Right lobe of liver (tissue), 6 donors: ENCODE measurements at places on chromosomes 5 and 9. TPM values are rescaled to one million over a fixed set of nuclear protein-coding genes. Genes with fewer than 3 reads are reported as not detected.

DNA sequence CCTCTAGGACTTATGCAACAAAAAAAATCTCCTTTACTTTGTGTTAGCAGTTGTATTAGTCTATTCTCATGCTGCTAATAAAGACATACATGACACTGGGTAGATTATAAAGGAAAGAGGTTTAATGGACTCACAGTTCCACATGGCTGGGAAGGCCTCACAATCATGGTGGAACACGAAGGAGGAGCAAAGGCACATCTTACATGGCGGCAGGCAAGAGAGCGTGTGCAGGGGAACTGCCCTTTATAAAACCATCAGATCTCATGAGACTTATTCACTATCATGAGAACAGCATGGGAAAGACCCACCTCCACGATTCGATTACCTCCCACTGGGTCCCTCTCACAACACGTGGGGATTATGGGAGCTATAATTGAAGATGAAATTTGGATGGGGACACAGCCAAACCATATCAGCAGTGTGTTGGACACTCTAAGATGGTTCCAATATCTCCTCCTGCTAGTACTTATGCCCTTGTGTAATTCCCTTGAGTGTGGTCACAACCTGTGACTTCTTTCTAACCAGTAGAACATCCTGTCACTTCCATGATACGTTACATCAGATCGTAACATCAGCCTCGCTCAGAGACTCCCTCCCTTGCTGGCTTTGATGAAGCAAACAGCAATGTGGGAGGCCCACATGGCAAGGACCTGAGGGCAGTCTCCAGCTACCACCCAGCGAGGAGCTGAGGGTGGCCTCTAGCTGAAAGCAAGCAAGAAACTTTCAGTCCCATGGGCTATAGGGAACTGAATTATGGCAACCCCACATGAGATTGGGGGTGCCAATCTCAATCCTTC is 113.5 kb upstream of the PITX1 start:
- no peak for DNase-seq
- H3K4me3 ChIP-seq: no peak overlapping the region
- no peaks in the 10 kb centered on the region for H3K4me1 ChIP-seq
- H3K27ac ChIP-seq: no peak overlapping the region
- no peaks in the 10 kb centered on the region for H3K36me3 ChIP-seq
- no peaks in the 10 kb centered on the region for H3K27me3 ChIP-seq

- H3K4me3 ChIP-seq: no peak overlapping the region
- no peaks in the 10 kb centered on the region for H3K36me3 ChIP-seq
- DNase-seq: no peak
- H3K4me1 ChIP-seq: no peaks in the 10 kb centered on the region
- no peaks in the 10 kb centered on the region for H3K27me3 ChIP-seq
Measured at GRCh38 chr5:73641811-73642210, 15.8 kb downstream of the ARHGEF28 start.

DNA sequence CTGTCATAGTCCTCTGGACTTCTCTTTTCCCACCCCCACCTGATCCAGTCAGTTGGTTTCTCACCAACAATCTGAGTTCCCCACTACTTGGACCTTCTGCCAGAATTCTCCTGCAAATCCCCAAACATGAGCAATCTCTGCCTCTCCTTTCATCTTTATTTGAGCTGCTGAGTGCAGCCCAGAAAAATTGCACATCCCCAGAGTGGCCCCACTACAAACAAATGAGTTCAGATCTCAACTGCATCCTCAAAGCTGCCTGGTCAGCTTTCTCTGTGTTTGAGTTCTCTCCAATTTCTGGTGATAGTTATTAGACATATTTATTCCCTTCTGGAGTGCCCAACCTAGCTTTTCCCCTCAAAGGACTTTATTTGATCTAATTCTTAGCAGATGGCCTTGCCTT is 102.2 kb downstream of the PSAT1 start:
- no peak overlapping the region for H3K27ac ChIP-seq
- no peaks in the 10 kb centered on the region for H3K4me1 ChIP-seq
- H3K4me3 ChIP-seq: no peak overlapping the region
- no peaks in the 10 kb centered on the region for H3K36me3 ChIP-seq
- no peak for DNase-seq
- no peaks in the 10 kb centered on the region for H3K27me3 ChIP-seq

DNA sequence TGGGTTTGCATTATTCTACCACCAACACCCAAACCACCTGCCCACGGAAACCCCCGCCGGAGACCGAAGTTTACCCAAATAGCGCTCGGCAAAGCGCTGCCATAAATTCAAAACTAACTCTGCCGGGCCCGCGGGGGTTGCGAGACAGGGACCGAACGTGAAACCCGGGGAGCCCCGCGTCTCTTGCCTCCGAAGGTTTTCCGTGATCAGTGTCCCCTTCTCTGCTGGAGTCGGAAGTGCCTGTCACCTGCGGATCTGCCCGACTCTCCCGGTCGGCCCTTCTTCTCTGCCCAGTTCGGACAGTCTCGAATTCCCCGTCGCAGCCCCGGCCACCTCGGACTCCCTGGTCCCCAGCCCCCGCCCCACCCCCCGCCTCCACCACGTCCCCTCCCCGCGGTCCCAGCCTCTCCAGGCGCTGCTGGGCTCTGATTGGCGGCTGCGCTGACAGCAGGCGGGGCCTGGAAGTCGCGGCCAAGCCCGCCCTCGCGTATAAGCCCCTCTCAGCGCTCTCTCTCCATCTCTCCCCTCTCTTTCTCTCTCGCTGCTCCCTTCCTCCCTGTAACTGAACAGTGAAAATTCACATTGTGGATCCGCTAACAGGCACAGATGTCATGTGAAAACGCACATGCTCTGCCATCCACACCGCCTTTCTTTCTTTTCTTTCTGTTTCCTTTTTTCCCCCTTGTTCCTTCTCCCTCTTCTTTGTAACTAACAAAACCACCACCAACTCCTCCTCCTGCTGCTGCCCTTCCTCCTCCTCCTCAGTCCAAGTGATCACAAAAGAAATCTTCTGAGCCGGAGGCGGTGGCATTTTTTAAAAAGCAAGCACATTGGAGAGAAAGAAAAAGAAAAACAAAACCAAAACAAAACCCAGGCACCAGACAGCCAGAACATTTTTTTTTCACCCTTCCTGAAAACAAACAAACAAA is at the start of gene RORB:
TSS of gene RORB (plus strand) at position 517 of the 929 bp plus-strand sequence. CDS start 642 bp downstream, outside the sequence.
- peak within 1 kb of the TSS; percentile 51 for H3K4me3 ChIP-seq
- no peaks in the 10 kb centered on the region for H3K4me1 ChIP-seq
- H3K27me3 ChIP-seq: peaks cover 4% of the 10 kb centered on the region

GRCh38 chr5:128480158-128480557 is 57.9 kb downstream of the FBN2 start:
- no peak for DNase-seq
- H3K36me3 ChIP-seq: no peaks in the 10 kb centered on the region
- no peaks in the 10 kb centered on the region for H3K27me3 ChIP-seq
- no peaks in the 10 kb centered on the region for H3K4me1 ChIP-seq
- H3K4me3 ChIP-seq: no peak overlapping the region

The GPX3 gene
- total RNA-seq: 288 TPM

The FGD3 gene
- total RNA-seq: 1.7 TPM

The LTC4S gene
- 0.73 TPM for total RNA-seq

The SLC36A3 gene
- not detected for total RNA-seq

The SLC6A18 gene
- total RNA-seq: not detected
